Posterior vena cava (tissue), 2 donors: ENCODE measurements at places on chromosomes 1 and 21. TPM values are rescaled to one million over a fixed set of nuclear protein-coding genes. Genes with fewer than 3 reads are reported as not detected.
A peak's percentile ranks its signal among the peaks of the same experiment; 100 is the strongest.

GRCh38 chr1:16080422-16081150 is 7.1 kb upstream of the FAM131C start:
- no peak for DNase-seq

DNA sequence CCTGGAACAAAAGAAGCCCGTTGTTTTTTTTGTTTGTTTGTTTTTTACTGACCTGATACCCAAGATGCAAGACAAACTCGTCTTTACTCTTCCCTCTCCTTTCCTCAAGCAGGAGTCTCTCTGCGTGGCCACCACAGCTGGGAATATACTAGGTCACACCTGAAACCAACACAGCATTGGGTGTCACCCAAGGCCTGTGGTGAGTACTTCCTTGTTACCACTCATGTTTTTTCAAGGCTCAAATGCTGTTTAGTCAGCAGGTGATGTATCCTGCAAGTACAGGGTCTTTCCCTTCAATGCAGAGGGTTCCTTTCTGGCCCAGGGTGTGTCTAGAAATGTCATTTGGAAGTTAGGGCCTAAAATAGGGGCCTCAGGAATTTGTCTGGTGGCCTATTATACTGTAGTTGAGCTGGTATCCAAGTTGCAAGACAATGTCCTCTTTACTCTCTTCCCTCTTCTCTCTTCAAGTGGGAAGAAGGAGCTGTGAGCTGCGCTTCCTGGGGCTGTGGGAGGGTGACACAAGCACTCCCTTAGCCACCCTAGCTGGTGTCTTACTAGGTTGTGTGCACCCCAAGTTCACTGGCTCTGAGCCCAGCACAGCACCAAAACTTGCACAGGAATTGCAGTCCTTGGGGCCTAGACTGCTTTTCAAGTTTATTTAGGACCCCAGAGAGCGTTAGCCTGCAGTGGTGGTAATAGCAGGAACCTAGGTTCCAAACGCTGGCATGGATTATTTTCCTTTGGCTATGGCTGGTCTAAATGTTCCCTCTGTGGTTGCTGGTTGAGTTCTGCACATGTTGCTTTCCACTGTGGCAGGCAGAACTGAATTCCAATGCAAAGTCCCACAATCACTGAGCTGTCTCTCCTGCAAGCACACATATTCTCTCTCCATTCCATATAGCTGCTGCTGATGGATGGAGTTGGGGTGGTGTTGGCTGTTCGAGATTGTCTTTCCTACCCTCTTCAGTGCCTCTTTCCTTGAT is 91.4 kb upstream of the LYPLAL1 start:
- DNase-seq = peak; percentile 68

ANGPTL3 gene
- not detected for total RNA-seq

PCAT6 gene
- total RNA-seq = 1.7 TPM

PTGS2 gene
- total RNA-seq = 17.9 TPM

- no peak for DNase-seq
These were observed 326.5 kb upstream of the SGIP1 start for GRCh38 chr1:66207484-66207883.

TGFBR3 gene
- total RNA-seq = 86.7 TPM

DNA sequence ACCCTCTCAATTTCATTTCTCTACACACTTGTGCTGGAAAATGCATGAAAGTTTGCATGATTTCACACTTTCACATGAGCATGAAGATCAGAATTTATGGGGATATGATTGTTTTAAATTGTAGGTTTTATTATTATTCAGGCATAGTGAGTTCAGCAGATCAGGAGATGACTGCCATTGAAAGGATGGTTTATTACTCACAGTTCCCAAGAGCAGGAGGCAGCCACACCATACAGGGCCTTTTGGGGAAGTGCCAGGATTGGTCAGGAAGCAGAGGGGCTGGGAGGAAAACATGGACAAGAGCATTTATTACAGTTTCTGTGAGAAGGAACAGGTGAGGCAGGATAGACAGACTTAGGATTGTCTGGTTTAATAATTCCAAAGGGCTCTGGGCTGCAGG is 114.6 kb upstream of the KCNJ15 start:
- DNase-seq = no peak

DNA sequence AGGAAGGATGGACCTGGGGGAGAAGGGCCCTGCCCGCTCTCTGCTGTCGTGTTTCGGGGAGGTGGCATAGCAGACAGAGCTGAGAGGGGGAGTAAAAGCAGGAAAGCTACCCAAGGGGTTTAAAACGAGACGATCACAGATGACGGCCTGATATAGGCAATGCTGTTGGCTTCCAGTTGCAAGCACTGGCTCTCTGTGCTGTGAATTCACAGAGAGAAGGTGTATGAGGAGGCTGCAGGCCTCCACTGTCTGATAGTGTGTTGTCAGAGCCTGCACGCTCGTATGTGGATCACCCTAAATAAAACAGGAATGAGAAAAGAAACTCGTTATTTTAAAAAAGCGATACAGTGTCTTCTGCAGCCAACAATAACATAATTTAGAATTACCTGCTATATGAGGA is 57.4 kb downstream of the LGR6 start:
- DNase-seq = peak; percentile 31

DNA sequence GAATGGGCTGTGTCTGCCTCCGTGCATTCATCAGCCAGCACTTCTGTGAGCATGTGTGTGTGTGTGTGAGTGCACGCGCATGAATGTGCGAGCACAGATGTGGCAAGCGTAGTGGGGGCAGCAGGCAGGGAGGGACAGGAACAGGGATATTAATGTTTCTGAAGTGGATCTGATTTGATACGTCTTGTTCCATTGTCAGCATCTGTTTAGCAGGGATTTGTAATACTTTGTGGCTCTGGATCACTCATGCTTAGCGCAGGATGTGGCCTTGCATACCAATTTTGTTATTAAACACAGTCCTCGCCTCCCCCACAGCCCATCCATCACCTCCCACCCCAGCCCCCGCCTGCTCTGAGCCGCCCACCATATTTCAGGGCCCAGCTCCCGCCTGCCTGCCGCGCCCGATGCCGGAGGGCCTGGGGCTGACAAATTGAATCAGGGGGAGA is 52.4 kb downstream of the TMEM53 start:
- no peak for DNase-seq

C1QC gene
- total RNA-seq = 414 TPM

- no peak for DNase-seq
These were observed 11.3 kb downstream of the UBE2G2 start for GRCh38 chr21:44790368-44790767.

- DNase-seq = no peak
These were observed 326.4 kb downstream of the TGFB2 start for GRCh38 chr1:218671573-218671972.

CCDC17 gene
- total RNA-seq = 1.5 TPM

HMGCS2 gene
- not detected for total RNA-seq

GRCh38 chr1:195960580-195960979 is 647.7 kb downstream of the KCNT2 start:
- DNase-seq = no peak

PATJ gene
- 15.2 TPM for total RNA-seq

- no peak for DNase-seq
These were observed 56.7 kb upstream of the NTPCR start for GRCh38 chr1:232893481-232894313.

C1orf21 gene
- total RNA-seq = 64.5 TPM

DNA sequence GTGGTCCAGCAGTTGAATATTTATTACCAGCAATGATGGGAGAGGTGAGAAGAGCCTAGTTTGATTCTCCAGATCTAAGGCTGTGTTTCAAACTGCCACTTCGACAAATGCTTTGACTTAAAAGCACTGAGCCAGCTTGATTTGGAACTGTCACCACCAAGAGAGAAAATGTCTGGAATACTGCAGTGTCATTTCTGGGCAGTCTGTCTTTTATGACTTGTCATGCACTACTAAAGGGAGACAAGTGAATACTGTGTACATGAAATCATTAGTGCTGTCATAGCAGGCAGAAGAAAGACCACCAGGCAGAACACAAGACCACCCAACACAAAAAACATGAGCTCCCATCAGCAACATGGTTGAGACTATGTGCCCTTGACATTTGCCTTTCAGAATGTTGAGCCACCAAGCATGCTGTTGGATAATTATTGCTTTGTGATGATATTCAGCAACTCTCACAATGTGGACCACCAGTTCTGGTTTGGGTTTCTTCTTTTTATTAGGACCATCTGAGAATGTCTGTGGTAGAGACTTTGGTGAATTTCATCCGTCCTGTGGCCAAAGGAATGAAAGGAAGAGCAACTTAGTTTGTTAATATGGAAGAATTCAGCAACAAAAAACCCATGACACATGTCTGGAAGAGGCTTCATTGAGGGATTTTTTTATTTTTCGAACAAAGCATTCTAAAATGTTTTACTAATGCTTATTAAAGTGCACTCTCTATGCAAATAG is 125.8 kb downstream of the NTMT2 start:
- no peak for DNase-seq

DNA sequence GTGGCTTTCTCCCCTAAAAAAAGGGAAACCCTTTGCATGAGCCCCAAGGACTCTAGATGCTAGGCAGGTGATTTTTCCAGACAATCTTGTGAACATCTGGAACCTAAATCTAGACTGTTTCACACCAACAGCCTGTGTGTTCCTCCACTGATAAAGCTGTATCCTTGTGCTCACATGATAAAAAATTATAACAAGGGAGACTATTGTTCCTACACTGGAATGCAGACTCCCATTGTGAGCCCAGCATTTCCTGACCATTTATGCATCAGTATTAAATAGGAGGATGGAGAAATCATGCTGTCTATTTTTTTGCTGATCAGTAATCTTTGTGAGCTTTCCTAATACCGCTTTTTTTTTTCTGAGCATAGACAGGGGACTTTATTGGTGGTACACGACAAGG is 52.5 kb downstream of the ZNF697 start:
- no peak for DNase-seq
